LNCaP clone FGC (cell line): ENCODE measurements at places on chromosomes 16 and 17.

DNA sequence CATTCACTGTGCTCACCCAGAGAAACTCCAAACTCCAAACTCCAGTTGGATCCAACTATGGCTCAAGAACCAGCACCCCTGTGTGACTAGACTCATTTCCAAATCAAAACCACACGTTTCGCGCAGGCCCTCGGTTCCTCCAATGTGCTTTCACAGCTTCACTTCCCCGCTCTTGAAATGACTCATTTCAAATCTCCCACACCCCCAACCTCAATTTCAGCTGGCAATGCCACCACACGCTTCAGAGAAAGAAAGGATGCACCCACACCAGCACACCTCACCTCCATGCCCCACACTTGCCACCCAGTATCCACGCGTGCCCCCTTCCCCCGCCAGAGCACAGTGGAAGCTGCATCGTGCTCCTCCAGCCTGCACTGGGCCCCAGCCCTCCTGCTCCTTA is 9.0 kb downstream of the TMEM92 start:
- DNase-seq, result no peak

GRCh38 chr17:54270499-54270898 is 447.8 kb downstream of the KIF2B start:
- no peak for DNase-seq

- no peak for DNase-seq
Observed at GRCh38 chr17:6755731-6756184, at the start of gene XAF1. Gene XAF1, plus strand, starts transcription at chr17:6756046. Its CDS starts 33 bp downstream, at chr17:6756079.

- no peak for DNase-seq
Observed at GRCh38 chr17:45382226-45382625, 50.4 kb downstream of the ARHGAP27 start.

DNA sequence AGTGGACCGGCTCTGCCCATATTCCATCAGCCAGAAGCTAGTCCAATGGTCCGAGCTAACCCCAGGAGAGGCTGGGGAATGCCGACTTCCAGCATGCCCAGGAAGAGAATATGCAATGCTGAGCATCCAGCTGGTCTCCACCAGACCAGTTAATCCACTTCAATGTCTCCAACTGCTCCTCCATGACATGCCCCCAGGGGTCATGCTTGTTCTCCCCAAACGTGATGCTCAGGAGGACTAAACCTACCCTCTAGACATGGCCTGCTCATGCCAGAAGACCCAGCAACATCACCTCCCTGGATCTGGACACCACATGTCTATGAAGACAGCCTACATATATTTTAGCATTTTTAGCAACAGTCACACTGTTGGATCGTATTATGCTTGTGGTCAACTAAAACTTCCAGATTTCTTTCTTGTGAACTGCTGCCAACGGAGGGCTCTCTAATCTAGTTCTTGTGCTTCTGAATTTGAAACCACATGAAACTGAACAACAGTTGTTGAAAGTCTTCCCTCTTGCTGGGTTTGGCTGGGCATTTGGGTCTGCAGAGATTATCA is 245.1 kb downstream of the SOX9 start:
- DNase-seq, result no peak

DNA sequence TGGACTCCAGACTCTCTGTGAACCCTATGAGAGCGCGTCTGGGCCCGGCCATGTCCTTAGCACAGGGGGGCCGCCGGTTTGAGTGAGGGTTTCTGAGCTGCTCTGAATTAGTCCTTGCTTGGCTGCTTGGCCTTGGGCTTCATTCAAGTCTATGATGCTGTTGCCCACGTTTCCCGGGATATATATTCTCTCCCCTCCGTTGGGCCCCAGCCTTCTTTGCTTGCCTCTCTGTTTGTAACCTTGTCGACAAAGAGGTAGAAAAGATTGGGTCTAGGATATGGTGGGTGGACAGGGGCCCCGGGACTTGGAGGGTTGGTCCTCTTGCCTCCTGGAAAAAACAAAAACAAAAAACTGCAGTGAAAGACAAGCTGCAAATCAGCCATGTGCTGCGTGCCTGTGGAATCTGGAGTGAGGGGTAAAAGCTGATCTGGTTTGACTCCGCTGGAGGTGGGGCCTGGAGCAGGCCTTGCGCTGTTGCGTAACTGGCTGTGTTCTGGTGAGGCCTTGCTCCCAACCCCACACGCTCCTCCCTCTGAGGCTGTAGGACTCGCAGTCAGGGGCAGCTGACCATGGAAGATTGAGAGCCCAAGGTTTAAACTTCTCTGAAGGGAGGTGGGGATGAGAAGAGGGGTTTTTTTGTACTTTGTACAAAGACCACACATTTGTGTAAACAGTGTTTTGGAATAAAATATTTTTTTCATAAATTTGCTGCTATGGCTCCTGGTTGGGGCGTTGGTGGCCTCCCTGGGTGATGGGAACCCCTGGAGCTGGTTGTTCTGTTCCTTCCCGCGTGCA is 23.1 kb downstream of the STAT5A start:
- DNase-seq, result no peak

DNA sequence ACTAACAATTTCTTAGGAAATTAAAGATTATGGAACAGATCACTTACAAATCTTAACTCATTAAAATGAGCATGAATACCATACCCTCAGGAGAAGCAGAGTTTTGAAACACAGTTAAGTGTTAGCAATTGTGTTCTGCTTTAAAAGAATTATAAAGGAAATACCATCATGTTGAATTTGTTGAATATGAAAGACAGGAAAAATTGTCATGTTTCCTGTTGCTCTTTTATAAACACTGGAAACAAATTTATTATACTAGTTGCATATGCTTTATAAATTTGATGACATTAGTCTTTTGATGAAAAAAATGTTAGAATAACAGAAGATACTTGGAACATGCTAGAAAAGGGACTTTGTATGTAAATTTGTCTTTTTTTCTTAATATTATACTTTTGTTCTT is 59.7 kb downstream of the VMP1 start:
- no peak for DNase-seq

DNA sequence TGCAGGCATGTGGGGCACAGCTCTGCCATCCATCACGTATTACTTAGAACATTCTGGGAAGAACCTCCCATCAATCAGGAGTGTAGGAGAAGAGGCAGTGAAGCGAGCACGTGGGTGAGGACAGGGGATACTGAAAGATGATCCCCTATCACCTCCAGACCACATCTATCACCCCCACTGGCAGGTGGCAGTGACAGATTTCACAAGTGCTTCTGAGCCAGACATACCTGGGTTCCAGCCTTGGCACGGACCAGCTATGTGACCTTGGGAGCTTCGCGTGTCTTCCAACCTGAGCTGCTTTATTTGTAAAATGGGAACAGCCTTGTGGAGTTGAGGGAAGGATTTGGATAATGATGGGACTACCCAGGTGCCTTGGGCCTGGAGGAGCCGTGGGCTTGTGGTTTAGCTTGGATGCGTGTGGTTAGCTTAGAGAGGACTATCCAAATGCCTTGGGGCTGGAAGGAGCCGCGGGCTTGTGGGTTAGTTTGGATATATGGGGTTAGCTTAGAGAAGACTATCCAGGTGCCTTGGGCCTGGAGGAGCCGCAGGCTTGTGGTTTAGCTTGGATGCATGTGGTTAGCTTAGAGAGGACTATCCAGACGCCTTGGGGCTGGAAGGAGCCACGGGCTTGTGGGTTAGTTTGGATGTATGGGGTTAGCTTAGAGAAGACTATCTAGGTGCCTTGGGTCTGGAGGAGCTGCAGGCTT is 206.4 kb downstream of the ENGASE start:
- DNase-seq, result no peak

GRCh38 chr16:11170201-11170600 is 85.8 kb downstream of the SOCS1 start:
- no peak for DNase-seq

DNA sequence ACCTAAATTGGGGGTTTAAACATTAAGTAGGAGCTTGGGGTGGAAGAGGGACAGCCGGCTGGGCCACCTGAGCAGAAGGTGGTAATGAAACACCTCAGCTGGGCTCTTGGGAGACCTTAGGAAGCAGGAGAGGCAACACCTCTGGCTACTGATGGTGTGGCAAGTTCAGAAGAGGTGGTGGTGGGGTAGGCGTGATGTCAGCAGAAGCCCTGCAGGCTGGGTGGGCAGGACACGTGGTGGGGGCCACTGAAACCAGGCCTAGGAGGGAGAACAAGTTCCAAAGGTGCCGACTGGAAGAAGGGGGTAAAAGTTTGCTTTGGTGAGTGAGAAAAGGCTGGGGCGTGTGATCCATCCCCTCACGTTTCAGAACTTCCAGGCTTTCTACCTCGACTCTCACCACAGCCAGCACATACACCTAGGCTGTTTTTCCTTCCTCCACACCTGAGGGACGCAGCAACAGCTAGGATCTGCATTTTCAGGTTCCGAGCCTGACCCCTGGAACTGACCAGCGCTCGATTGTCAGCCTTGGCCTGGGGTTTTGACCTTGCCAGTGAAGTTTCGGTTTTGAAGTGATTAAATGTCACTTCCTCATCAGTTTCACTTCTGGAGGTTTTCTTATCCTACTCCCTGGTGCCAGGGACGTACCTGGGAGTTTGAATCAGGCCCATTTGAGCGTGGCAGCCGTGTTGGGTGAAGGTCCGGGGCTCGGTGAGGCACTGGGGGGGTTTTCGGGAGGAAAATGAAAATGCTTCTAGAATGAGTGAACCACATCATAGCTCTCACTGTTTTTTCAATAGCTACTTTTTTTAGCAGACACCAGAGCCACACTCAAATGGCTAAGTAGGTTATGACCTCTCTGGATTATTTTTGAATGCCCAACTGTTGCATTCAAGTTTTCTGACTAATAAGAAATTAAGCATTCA is 10.0 kb downstream of the SNN start:
- DNase-seq, result no peak

DNA sequence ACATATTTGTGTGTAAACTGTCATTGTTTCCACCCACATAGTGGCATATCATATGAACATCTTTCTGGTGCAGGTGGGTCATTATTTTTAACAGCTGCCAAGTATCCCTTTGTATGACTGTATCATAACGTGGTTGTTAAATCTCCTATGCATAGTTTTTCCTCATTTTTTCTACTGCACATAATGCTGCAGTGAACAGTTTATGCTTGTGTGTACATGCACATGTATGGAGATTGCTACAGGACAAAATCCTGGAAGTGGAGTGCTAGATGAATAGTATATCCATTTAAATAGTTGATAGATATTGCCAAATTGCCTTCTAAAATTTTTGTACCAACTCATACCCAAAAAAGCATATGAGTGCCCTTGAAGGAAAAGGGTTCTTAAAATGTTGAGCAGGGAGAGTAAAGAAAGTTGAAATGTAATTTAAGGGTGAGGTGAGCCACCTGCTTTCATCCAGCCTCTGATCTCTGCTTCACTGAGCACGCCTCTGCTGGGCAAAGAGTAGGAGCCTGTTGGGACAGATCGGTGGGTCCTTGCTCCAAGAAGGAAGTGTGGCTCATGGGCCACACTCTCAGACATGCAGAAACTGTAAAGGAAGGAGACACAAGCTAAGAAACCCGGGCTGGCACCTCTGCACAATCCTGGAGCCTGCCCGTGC is 55.3 kb downstream of the HLF start:
- DNase-seq, result no peak

DNA sequence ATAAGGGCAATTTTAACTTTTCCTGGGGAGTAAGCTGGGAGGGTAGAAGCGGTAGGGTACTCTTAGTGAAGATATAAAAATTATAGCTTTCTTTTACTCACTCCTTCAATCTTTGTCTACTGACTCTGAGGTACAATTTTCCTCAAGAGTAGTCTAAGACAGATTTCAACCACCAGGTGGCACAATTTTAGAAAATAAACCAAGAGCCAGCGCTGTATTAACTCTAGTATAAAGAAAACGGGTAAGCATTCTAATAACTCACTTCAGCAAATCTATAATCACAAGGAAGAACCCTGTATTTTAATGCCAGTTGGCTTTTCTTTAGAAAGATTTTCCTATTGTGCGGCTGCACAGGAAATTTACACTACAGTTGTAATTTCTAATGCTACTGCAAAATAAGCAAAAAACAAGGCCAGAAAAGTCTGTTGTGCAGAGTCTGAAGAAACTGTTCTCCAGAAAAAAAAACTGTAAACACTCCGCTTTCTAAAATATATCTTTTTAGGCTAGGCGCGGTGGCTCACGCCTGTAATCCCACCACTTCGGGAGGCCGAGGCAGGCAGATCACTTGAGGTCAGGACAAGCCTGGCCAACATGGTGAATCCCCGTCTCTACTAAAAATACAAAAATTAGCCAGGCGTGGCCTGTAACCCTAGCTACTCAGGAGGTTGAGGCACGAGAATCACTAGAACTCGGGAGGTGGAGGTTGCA is 1.9 kb downstream of the CMC2 start:
- DNase-seq, result no peak

- DNase-seq, result no peak
Observed at GRCh38 chr16:87491522-87492290, 1.1 kb downstream of the ZCCHC14 start.

- no peak for DNase-seq
Observed at GRCh38 chr17:16484445-16485175, 7.4 kb downstream of the LRRC75A start.

DNA sequence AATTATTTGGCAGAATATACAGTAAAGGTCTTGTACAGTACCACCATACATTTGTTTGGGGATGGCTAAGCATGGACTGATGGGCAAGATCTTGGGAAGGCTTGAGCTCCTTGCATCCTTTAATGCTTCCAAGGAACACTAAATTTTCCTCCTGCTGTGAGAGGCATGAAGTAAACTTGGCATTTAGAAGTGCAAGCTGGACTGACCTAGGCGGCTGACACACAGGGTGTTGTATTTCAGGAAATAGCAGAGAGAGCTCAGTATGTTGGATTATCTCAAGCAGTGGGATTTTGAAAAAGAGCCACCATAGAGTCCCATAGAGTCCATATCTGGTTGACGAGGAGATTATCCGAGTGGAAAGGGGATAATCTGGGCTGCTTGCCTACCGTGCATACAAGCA is 2137.1 kb downstream of the TP53TG3F start:
- DNase-seq, result no peak

- DNase-seq, result peak; percentile 64
Observed at GRCh38 chr17:80008383-80008840, 27.3 kb downstream of the TBC1D16 start.

- DNase-seq, result no peak
Observed at GRCh38 chr16:20314575-20314974, 12.7 kb downstream of the GP2 start.

DNA sequence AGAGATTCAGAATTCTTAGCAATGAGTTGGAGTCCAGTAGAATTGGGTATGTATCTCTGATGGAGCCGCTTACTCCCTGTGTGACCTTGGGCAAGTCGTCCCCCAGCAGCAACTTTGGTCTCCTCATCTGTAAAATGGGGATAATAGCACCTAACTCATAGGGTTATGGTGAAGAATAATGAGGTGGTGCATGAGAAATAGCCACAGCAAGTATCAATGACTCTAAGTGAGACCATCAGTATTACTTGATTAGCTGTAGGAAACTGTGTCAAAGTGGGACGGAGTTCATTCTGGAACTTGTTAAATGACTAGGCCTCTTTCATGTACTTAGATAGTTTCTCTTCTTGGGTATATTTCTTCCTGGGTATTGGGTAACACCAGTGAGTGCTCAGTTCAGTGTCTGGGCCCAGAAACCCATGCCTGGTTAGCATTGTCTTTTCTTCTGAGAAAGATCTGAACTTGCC is 6.4 kb downstream of the PRKCB start:
- DNase-seq, result no peak

DNA sequence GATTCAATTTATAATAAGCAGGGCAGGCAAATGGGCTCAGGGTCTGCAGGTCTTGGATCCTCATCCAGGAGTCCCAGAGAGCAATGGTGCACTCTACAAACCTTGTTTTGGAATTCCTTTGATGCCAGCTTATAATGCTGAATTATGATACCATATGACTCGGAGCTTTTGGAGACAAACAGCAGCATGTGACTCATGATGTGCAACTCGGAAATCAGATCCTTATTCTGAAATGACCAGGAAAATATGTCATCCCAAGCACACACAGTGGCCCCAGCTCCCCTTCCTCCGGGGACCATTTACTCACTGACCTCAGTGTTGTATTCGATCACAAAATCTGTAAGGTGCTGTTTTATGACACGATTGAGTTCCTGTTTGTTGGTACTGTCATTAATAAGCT is 20.2 kb upstream of the UMOD start:
- no peak for DNase-seq
